ENCODE measurements at places on chromosomes 7 and 10. TPM values are rescaled to one million over a fixed set of nuclear protein-coding genes. Genes with fewer than 3 reads are reported as not detected.

IQUB gene
- 0.10 TPM for total RNA-seq

DNA sequence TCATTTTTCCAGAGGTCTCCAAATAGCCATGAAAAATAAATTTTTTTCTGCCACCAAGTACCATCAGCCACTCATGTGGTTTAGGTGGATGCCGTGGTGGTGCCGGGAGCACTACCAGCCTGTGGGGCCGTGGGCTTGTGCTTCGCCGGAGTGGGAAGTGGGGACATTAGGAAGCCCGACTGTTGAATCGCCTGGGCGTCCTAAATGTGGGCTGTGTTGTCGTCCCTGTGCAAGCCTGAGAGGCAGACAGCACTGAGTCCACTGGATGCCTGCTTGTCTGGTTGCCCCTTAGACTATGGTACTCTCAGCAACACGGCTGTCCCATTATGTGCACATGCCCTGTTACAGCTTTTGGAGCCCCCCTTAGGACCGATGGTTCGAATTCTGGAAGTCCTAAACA is 59.9 kb downstream of the MGMT start:
- DNase-seq: no peak
- H3K4me3 ChIP-seq: no peak overlapping the region
- H3K4me1 ChIP-seq: no peaks in the 10 kb centered on the region
- no peaks in the 10 kb centered on the region for H3K27me3 ChIP-seq
- H3K27ac ChIP-seq: no peak overlapping the region
- H3K36me3 ChIP-seq: no peaks in the 10 kb centered on the region

DNA sequence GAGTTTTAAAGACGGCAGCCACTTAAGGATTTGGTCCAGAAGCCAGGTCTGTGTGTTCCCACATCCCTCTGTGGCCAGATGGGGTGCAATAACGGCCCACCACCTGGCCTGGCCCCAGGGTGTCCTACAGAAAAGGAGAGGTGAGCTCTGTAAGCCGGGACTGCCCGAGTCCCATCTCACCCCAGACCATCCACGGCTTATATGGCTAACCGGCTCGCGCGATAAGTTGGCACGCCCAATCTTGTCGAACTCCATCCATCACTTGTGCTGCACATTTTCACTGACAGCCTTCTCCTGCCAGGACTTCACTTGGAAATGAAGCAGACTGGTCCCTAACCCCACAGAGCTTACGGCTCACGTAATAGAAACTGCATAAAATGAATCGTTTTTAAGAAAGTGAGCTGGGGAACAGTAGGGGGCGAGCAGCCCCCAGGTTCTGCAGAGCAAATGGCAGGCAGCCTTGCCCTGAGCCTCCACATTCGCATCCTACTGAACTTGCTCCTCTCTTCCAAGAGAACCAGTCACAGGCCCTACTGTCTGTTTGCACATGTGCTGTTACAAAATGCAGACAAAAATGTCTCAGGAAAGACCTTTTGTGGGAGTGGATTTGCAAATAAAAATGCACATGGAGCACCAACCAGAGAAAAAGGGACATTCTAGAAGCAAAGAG is 98.2 kb downstream of the TNS3 start:
- peaks cover 9% of the 10 kb centered on the region for H3K27me3 ChIP-seq
- no peaks in the 10 kb centered on the region for H3K36me3 ChIP-seq
- no peak for DNase-seq

DNA sequence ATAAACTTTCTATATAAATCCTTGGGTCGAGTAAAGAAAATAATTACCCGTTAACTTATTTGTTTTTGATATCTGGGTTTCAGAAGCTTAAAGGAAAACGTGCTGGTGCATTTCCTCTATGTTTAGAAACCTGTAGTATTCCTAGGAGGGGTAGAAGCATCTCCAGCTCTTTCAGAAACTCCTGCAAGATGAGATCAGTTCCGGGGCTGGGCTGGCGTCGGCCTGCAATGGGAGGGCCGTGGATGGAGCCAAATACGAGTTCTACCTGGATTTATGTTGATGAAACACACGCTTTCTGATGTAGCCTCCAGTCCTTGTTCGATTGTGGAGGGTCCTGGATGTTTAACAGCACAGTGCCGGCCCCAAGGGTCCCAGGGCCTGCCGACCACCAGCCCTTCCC is 35.8 kb upstream of the DIP2C start:
- DNase-seq: no peak
- no peaks in the 10 kb centered on the region for H3K36me3 ChIP-seq

- no peak overlapping the region for H3K27ac ChIP-seq
- no peaks in the 10 kb centered on the region for H3K27me3 ChIP-seq
- H3K4me1 ChIP-seq: no peaks in the 10 kb centered on the region
Observed at GRCh38 chr7:154680894-154681659, 321.8 kb downstream of the PAXIP1 start.

- H3K4me3 ChIP-seq: no peak overlapping the region
- no peaks in the 10 kb centered on the region for H3K4me1 ChIP-seq
- no peaks in the 10 kb centered on the region for H3K36me3 ChIP-seq
- H3K27ac ChIP-seq: no peak overlapping the region
Observed at GRCh38 chr10:114266521-114266920, 27.5 kb downstream of the VWA2 start.

Data from natural killer cell treated with Interleukin-12 subunit alpha and Interleukin-12 subunit beta and Interleukin-15 and Interleukin-18, amount 100 ng/mL, for 72 hours (primary cell).